ENCODE measurements at places on chromosomes 13 and 19.

DNA sequence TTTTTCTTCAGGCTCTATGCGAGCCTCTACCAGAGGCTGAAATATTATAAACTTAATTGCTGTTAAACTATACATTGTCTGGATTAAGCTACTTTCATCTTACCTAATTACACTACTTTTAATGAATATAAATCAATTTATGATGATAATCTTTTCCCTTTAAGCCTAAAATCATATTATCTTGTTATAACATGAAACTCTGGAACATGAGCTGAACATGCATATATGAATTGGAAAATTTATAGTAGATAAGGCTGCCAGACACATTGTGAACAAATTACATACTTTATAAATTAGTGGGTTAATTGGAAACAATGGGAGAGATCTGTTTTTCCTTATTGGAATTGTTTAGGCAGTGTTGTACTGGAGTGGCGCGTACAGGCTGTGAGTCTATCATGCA is 45.3 kb upstream of the ZDHHC20 start:
- DNase-seq = no peak

DNA sequence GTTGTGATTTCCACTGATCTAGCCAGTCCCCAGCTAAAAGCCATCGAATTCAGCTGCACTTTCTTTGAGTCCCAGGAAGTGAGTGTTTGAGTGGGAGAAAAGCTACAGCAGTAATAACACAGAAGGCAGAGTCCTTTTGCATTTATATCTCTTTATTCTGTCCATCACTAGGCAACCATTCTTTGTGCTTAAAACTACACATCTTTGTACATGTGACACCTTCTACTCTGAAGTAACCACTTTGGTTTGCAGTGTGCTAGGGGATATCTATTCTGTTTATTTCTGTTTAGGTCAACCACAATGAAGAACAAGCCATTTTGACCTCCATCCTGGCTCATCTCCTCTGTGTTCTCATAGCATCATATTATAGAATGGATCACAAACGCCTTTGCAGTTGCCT is 226.0 kb upstream of the SERP2 start:
- no peak for DNase-seq

GRCh38 chr19:36850559-36851442 is at the start of gene ZNF345:
ZNF345 (plus strand) TSS chr19:36850876; CDS start chr19:36876831, 25,955 bp downstream.
- DNase-seq = peak; percentile 83

DNA sequence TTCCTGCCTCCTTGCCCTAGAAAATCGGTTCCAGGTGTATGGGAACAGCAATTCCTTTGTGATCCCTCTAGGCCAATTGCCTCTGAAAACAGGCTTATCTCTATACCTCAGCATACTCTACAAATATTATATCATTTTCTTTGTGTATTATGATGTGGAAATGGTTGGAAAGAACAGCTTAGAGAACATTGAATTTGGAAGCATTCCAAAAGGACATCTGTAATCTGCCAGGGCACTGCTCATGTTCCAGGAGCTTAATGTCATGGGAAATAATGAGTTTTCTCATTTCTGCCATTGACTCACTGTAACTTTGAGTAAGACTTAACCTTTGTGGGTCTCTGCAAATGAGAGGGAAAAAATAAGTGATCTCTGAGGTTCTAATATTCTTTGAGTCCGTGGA is 147.3 kb downstream of the UFM1 start:
- DNase-seq = no peak

DNA sequence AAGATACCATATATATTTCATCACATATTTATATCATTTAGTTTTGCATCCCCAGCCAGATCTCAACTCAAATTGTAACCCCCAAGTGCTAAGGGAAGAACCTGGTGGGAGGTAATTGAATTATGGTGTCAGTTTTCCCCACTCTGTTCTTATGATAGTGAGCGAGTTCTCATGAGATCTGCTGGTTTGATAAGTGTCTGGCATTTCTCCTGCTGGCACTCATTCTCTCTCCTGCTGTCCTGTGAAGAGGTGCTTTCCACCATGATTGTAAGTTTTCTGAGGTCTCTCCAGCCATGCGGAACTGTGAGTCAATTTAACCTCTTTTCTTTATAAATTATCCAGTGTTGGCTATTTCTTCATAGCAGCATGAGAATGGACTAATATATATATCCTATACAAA is 462.5 kb upstream of the SLITRK5 start:
- no peak for DNase-seq

DNA sequence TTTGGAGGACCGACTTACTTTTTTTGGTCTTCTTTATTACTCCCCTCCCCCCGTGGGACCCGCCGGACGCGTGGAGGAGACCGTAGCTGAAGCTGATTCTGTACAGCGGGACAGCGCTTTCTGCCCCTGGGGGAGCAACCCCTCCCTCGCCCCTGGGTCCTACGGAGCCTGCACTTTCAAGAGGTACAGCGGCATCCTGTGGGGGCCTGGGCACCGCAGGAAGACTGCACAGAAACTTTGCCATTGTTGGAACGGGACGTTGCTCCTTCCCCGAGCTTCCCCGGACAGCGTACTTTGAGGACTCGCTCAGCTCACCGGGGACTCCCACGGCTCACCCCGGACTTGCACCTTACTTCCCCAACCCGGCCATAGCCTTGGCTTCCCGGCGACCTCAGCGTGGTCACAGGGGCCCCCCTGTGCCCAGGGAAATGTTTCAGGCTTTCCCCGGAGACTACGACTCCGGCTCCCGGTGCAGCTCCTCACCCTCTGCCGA is 409 bp downstream of the FOSB start:
- no peak for DNase-seq

GRCh38 chr13:59483501-59484145 is 680.1 kb downstream of the DIAPH3 start:
- no peak for DNase-seq

DNA sequence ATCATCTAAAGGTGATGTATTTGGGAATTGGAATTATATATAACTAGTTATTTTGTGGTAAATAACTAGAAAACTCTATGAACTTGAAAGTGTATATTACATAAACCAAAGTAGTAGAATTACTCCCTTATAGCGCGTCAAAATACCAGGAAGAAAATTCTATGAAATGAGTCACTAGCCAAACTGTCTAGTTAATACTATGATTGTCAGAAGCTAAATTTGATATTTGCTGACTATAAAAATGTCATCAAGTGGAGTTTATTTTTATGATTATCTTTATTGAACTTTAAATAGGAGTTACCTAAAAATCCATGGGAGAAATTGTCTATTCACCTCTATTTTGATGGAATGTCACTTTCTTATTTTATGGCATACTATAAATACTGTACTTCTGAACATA is 100.6 kb downstream of the RNF17 start:
- no peak for DNase-seq

All from H54 (cell line).